Stimulated activated CD4-positive, alpha-beta T cell treated with anti-CD3 and anti-CD28 coated beads, TNF-alpha, amount 100 ng/mL, for 48 hours (primary cell): ENCODE measurements at places on chromosomes 1 and 21.

DNA sequence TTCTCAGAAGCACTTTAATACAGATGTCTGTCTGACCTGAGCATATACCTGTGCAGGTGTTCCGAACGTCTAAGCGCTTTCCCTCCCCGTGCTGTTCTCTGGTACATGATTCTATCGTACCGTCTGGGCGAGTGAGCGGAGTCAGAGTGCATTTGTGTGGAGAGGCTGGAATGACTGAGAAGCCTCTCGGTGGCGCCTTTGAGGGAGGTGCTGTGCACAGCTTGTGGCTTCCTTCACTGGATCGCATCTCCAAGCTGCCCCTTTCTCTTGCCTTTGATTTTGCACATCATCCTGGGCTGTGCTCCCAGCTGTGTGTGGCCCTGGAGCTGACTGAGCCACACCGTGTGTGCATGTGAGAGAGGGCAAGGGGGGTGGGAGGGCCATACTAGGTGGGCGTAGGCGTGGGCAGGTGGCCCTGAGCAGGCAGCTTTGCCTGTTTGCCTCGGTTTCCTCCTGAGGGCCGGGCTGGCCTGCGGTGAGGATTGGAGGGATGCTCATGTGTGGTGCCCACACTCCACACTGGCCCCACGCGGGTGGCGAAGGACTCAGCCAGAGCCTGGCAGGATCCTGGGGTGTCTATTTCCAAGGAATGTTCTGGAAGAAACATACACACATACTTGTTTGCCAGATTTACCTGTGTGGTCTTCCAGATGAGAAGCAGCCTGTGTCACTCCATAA lies 105.3 kb downstream of the ADARB1 start:
- DNase-seq: no peak

DNA sequence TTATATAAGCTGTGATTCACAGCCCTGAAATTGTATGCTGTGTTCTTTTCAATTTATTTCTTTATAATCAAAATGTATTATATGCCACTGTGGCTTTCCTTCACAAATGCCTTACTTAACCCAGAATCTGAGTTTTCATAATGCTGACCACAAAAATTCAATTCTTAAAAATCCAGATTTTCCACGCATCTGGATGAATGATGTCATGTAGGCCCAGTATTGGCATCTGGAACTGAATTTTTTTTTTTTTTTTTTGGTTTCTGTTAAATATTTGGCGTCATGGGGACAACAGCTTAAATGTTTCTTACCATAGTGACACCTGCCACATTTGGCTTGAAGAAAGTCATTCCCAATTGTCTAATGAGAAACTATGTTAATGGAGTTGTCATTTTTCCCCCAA lies 296.8 kb downstream of the TM2D1 start:
- DNase-seq: no peak

DNA sequence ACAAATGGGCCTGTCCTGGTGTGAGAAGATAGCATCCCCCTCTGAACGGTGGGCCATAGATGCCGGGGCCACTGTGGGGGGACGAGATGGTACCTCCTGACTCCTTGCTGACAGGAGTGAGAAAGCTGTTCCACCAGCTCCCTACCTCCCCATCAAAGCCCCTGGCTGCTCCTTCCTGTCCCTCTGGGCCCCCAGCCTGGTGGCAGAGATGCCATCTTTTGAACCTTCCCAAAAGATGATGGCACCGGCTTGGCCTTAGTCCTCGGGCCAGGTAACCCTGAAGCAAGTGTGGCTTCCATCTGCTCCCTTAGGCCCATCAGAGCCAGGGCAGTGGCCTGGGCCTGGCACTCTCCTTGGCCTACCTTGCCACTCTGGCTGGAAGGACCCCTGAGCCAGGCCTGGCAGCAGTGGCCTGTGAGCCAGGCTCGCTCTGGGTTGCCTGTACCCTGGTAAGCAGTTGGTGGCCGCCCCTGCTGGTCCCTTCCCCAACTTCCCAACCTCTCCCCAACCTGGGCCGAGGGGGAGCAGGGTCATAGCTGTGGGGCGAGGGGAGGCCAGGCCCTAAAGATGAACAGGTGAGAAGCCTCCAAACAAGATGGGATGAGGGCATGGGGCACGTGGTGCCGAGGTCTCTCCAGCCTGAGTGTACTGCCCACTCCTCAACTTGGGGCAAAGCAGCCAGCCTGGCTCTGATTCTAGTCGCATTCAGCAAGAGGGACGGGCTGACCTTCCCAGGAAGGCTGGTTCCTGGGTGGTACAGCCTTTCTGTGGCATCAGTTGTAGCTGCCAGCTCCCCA lies 34.7 kb downstream of the ZBTB17 start:
- DNase-seq: no peak

DNA sequence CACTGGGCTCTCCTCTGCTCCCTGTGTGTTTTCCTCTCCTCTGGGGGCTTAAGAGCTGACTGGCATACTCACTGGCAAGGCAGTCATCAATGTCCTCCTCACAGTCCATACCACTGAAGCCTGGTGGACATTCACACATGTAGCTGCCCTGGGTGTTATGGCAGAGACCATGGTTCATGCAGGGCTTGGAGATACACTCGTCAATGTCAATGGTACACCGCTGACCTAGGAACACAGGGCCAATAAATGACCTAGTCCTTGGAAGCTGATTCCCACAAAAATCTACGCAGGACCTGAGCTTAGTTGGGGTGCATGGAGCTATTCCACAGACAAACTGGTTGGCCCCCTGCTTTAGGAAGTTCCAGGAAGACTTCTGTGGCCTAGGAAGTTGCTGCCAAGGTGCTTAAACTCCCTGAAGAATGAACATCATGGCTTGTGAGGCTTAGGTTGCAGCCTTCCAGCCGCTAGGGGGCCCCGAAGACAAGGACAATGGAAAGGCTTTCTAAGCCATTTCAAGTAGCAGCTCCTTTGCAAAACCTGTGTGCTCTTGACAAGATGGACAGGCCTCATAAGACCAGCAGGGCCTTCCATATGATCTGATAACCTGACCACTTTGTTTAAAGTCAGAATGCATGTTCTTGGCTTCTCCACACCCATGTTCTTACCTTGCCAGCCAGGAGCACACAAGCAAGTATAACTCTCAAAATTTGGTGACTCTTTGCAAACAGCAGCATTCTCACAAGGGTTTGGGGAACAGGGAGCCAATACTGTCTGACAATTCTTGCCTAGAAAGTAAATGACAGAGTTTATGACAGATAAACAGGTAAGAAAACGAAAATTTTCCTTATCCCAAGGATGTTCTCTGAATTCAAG lies 52.3 kb upstream of the ADAM30 start:
- peak; percentile 66 for DNase-seq

DNA sequence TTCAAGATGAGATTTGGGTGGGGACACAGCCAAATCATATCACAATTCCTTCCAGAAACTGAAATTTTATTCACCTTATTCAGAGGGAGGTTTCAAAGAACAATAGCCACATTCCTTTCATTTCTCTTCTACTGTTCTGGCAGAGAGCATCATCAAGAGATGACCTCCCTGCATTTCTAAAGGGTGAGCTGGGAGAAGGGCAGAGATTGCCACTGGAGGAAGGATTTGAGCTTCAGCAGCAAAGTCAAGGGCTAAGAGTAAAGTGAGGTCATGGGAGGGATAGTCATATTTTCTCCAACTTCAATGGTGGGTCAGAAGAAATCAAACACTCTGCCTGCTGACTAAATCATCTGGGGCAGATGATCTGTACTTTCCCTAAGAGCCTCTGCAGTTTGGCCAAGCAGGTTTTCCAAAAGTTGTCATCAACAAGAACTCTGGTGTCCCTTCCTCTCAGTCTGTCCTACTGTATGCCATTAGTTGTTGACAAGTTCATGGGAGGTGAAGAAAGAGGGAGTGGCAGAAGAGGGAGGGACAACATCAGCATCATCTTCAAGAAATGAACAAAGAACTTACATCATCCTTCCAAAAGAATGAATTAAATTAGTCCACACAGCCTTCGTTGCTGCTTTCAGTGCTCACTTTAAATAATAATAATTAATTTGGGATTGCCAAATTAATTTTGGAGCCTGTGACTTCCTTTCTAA lies 298.3 kb downstream of the ASTN1 start:
- DNase-seq: no peak

DNA sequence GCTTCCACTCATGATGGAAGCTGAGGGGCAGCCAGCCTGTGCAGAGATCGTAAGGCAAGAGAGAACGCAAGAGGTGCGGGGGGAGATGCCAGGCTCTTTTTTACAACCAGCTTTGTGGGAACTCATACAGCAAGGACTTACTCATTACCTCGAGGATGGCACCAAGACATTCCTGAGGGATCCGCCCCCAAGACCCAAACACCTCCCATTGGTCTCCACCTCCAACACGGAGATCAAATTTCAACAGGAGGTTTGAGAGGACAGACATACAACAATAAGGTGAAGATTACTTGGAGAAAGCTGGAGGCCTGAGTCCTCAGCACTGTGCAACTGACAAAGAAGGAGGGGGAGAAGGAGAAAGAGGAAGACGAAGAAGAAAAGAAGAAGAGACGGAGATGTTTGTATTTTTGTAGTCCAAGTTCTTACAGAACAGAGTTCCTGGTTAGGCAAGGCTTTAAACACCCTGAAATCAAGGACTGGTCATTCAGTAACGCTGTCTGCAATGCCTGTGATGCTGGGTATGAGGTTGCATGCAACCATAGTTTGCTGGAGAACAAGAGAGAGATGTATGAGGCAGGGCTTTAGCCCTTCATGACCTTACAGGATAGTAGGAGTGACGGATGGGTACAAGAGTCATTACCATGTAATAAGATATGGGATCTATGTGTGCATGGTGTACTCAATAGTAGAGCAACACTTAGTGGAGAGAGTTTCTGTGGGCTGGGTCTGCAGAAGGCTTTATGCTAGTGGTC lies 19.7 kb upstream of the GALNT2 start:
- no peak for DNase-seq

DNA sequence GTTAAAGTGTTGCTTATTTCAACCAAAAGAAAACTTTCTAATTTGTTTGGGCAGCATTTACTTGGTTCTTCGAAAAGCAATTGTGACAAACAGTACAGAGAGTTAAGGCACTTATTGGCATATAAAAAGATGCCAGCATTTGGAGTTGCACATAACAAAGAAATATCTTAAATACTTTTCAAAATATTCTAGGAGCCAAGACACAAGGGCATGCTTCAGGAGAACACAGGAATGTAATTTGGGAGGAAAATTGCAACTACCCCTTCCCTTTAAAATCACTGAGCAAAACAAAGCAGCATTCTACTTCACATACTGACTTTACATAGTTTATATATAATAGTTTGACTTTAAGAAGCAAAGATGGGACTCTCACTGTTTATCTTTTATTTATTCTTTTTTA lies 4.6 kb upstream of the TIE1 start:
- DNase-seq: no peak

DNA sequence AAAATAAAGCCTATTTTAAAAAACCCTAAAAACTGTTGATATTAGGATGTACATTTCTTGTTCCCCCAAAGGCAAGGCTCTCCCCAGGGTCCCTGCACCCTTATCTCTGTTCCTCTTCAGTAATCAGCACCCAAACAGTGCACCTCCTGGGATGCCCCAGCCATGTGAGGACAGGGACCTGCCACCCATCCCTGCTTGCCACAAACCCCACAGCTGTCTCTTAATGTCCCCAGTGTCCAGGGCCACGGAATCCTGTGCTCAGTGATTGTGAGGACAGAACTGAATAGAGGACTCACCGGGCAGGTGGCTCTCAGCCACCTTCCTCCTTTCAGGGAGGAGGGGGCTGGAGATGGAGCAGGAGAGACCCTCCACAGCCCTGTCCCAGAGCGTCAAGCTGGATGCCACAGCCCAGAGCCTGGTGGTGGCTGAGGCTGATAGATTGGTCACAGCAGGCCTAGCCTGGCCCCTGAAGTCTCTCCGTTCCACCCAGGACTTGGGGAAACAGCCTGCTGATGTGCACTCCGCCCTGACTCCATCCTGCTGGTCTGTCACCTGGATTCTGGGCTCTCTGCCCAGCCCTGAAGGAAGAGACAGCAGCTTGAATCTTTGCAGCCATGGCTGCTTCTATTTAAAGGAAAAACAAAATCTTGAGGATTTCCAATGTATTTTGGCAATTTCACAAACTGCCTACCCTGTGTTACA lies 23.1 kb downstream of the RNF187 start:
- no peak for DNase-seq

DNA sequence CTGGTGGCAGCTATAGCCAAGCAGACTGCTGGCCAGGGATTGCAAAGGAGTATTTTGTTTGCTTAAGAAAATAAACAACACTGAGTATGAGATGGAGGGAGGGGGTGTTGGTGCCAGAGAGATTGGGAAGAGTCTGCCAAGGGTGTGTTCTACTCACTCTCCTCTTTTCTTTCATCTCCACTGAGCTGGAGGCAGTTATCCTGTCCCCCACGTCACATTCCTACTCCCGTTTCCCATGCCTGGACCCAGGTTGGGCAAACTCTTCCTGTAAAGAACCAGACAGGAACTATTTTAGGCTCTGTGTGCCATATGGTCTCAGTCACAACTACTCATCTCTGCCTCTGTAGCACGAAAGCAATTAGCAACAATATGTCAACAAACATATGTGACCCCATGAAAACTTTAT lies 1.4 kb upstream of the IL24 start:
- no peak for DNase-seq

DNA sequence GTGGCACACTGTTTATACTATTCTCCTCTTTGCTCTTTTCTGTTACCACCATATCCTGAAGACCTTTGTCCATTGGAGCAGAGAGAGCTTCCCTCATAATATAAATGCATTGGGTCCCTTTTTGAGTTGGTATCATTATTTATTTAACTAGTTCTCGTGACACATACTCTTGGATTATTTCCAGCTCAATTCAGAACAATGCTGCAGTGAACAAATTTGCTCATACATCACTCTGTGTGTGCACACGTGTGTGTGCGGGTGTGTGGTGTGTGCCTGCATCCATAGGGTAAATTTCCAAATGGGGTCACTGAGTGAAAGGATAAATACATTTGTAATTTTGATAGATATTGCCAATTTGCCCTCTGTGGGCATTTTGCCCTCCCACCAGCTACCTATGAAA lies 5.8 kb downstream of the PLA2G2A start:
- no peak for DNase-seq

- DNase-seq: no peak
These were observed 15.9 kb downstream of the SLC1A7 start for GRCh38 chr1:53126495-53126894.

DNA sequence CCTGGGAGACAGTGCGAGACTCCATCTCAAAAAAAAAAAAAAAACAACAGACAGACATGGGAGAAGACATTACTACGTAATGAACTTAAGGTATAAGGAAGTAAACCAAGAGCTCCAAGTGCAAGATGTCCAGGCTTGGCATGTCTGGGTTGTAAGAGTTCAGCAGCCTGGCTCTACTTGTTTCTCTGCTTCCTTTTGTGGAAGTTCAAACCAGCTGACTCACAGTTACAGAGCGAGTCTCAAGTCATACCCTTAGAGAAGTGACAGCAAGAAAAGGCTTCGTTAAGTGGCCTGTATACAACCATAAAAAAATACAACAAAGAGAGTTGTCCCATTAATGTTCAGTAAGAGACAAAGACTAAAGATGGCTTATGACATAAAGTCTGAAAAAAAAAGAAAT lies 1.3 kb downstream of the RIT1 start:
- no peak for DNase-seq

- no peak for DNase-seq
These were observed 74.0 kb downstream of the NUF2 start for GRCh38 chr1:163395790-163396189.

GRCh38 chr1:237004116-237004515 lies at the start of gene MT1HL1:
MT1HL1 (minus strand) TSS chr1:237004441; CDS start chr1:237004372, 69 bp downstream.
- DNase-seq: no peak
